Left lobe of liver (tissue), 2 donors: ENCODE measurements at places on chromosomes 3 and 15.

DNA sequence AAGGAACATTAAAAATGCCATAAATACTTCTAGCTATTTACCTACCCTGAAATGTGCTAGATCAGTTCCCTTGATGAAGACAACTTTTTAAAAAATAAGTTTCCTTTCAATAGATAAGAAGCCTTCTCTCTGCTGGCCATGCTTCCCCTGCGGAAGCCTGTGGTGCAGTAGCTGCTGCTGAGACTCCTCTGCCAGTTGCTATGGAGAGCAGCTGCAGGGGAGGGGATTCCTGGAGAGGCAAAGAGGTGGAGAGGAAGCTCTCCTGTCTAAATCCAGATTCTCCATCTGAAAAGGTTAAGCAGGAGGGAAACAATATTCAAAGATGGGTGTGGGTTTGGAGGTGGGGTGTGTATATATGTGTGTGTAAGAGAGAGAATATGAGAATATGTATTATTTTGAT lies 69.8 kb upstream of the BFSP2 start:
- DNase-seq = no peak

DNA sequence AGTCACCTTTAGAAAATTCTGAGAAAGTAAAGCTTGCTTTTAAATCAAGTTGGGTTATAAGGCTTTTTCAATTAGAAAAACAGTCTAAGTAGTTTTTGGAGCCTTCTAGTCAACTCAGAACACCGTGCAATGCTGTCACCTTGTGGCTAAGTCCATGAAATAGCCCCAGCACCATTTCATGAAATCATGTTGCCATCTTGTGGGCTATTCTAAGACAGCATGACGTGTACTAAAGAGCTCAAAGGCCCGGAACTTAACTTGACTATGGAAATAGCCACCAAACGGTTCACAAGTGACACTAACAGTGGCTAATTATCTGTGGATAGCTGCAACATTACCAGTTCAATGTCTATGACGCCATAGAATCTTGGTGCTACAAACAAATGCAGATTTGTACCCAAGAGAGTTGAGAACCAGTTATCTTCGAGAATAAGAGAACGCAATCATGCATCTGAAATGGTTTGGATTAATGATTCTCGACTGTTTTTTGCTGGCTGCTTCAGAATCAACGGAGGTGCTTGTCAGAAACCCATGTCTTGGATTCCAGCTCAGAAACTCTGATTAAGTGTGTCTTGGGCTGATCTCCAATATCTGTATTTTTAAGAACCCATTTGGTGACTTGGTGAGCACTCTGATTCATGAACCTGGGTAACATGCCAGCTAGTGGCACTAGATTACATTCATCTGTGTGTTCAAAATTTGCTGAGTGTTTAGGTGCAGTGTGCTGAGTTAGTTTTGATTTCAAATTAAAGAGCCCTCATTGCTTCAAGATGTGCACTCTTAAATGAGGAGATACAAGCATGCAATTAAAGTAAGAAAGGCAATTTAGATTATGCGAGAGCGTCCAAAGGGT lies 111.2 kb upstream of the MCTP2 start:
- peak; percentile 48 for DNase-seq

DNA sequence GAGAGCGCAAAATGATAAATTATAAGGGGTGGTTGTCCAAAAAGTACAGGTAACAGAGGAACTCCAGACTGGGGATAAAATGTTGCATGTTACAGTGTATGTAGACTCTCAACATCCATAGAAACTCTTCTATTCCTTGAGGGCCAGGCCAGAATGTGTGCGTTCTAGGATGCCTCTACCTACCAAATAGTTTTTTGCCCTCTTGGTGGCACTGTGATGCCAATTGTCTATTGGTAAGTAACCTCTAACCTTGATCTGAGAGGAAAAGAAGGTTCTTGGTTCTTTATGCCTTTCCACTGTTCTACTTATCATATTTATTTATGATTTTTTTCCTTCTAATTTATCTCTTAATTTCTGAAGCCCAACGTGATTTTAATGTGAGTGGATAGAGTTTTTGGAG lies 424.6 kb downstream of the GRM7 start:
- no peak for DNase-seq

GRCh38 chr15:69795601-69796000 lies 302.1 kb downstream of the TLE3 start:
- peak; percentile 37 for DNase-seq

- DNase-seq = no peak
These were observed 7.7 kb downstream of the NCKIPSD start for GRCh38 chr3:48678056-48678455.

DNA sequence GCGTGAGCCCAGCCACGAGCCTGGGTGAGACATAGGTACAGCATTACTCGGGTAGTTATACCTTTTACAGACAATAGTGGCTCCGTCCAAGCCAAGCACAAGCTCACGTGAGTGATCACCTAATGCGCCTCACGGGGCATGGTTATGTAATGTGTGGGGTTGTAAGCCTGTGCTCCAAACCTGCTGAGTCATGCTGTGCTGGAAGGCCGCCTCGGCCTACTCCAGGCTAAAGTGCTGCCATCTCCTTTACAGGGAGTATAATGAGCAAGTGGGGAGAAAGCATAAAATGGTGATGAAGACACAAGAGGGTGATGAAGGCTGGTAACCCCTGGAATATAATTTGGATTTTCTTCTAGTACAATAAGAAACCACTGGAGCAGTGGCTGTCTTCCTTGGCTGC lies 175.8 kb upstream of the STT3B start:
- DNase-seq = peak; percentile 66

DNA sequence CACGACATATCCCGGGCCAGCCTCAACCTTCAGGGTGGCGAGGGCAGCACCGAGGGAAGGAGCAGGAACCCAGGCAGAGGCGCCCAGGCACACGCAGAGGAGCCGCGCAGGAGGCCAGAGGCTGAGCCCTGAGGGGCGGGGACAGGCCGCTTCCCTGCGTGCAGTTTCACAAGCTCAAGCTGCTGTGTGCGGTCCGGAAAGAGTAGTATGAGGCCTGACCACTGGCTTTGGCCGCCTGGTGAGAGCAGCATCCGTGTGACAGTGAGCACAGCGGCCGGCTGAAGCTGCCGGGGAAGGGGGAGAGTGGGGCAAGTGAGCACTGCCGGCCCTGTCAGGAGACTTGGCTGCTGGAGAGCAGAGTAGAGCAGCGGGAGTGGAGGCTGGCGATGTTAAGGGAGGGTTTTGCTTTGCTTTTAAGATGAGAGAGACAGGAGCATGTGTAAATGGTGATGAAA lies 8.7 kb downstream of the ZDHHC19 start:
- no peak for DNase-seq

DNA sequence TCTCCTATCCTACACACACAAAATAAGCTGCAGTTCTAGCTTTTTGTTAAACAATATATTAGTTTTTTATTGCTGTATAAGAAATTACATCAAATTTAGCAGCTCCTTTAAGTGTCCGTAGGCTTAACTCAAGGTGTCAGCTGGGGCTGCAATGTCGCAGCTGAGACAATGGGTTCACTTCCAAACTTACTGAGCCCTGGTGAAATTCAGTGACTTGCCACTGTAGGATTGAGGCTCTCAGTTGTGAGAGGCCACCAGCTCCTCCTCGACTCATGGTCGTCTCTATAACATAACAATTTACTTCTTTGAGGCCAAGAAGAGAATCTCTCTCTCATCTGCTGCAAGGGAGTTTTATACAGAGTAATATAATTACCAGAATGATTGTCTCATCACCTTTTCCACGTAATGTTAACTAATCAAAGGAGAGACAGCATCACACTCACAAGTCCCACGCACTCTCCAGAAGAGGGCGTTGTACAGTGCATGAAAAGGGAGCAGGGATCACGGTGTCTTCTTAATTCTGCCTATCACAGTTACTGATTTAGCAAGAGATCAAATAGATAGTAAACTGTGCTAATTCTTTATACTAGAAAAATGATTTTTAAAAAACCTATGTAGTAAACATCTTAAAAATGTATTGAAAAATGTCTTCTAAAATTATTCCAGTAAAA lies 735.6 kb upstream of the GBE1 start:
- no peak for DNase-seq

DNA sequence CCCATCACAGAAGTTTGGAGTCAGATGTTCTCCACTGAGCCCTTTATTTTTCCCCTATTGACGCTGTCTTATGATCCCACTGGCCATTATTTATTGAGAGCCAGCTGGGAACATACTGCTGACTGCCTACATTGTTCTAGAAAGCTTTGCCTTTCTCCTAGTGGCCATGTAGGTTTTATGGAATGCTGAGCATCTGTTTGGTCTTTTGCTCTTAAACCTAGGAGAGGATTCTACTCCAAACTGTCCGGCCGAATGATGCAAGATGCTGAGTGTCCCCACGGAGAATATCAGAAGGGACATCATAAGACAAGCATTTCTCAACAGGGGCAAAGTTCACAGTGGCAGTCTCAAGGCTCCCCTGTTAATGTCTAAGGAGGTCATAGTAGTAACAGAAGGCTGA lies 171.4 kb downstream of the ARRDC4 start:
- no peak for DNase-seq

GRCh38 chr3:180447136-180447535 lies 154.8 kb upstream of the TTC14 start:
- no peak for DNase-seq

DNA sequence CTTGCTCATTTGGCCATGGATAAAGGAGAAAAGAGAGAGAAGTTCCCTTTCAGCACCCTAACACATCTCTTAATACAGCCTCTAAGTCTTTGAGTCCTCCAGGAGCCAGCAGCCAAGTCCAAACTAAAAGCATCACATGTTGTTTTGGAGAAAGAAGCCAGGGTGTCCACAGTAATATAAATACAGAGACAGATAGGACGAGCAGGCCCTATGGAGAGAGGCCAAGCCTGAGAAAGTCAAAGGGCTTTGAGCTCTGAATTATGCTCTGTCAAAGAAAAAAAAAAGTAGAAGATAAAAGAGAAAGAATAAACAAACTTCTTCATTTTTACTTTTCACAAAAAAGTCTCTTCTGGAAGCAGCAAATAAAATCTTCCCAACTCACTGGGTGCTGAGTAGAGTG lies 92.4 kb upstream of the THBS1 start:
- no peak for DNase-seq

GRCh38 chr3:72095521-72095920 lies 310.6 kb upstream of the PROK2 start:
- DNase-seq = no peak

DNA sequence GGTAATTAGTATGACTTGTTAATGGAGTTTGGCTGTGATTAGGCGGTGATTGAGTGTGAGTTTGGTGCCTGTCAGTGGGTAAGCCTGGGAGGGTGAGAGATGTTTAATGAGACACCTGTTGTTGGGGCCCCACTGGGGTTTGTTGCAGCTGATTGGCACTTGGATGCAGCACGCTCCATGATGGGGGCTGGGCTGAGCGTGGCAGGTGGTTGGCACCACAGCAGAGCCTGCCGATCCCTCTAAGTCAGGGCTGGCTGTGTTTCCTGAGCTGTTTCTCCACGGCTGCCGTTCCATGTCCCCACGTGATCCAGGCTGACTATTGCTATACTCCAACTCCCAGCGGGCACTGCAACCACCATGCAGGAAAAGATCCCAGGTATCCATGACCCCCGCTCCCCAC lies 93.5 kb upstream of the ARRDC4 start:
- DNase-seq = no peak

GRCh38 chr3:29195056-29195455 lies 85.8 kb upstream of the RBMS3 start:
- DNase-seq = no peak

DNA sequence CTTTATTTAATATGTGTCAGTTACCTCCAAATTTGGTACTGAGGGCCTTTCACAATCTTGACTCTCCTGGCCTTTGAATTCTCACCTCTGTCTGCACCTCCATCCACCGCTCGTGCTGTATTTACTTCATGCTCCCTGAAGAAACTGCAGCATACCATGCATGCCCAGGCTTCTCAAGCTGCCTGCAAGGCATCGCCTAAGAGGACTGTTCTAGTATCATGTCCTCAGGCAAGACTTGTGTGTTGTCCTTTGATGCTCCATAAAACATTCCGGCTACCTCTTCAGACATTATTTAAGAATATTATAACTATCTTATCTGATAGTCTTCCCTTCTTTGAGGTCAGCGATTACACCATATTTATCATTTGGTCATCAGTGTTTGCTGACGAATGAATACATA lies 682.5 kb downstream of the NR2F2 start:
- DNase-seq = no peak

- DNase-seq = no peak
These were observed 15.0 kb downstream of the PDIA5 start for GRCh38 chr3:123081718-123082369.

DNA sequence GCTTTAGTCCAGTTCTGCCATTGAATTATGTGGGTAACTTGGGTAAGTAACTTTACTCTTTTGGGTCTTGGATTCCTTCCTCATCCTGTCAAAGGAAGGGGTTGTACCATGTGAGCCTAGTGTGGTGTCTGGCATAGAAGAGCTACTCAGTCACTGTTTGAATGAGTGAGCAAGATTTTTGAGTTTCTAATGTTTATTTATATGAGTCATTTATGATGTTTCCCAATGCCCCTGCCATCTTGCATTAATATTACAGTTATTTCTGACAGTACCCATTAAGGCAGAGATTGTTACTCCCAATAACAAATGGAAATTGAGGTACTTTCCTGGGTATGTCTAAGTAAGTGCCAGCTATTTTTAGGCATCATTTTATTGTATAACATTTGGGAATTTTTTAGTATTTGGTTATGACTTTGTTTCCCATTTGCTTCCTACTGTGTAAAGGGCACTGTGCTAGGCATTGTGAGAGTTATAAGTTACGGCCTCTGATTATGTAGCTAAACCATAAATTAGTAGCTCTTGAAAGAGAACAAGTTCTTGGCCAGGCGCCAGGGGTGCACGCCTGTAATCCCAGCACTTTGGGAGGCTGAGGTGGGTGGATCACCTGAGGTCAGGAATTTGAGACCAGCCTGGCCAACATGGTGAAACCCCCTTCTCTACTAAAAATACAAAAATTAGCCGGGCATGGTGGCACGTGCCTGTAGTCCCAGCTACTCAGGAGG lies 23.5 kb downstream of the NR1D2 start:
- no peak for DNase-seq

- no peak for DNase-seq
These were observed 373.1 kb upstream of the THRB start for GRCh38 chr3:24867783-24868182.

- DNase-seq = no peak
These were observed 47.3 kb downstream of the CRABP1 start for GRCh38 chr15:78387246-78388037.

GRCh38 chr3:159252772-159253384 lies 451.0 kb downstream of the MFSD1 start:
- no peak for DNase-seq

- no peak for DNase-seq
These were observed 19.4 kb downstream of the ASTE1 start for GRCh38 chr3:131007256-131007655.

GRCh38 chr3:107308716-107309115 lies 68.5 kb upstream of the CCDC54 start:
- DNase-seq = no peak

- DNase-seq = no peak
These were observed 4.1 kb upstream of the HDAC11 start for GRCh38 chr3:13475871-13476590.

- DNase-seq = no peak
These were observed 67.7 kb downstream of the CPN2 start for GRCh38 chr3:194283221-194284006.

- DNase-seq = no peak
These were observed 160.5 kb downstream of the ANO10 start for GRCh38 chr3:43461345-43461744.
